ENCODE measurements at places on chromosomes 1 and 21. TPM values are rescaled to one million over a fixed set of nuclear protein-coding genes. Genes with fewer than 3 reads are reported as not detected.

DNA sequence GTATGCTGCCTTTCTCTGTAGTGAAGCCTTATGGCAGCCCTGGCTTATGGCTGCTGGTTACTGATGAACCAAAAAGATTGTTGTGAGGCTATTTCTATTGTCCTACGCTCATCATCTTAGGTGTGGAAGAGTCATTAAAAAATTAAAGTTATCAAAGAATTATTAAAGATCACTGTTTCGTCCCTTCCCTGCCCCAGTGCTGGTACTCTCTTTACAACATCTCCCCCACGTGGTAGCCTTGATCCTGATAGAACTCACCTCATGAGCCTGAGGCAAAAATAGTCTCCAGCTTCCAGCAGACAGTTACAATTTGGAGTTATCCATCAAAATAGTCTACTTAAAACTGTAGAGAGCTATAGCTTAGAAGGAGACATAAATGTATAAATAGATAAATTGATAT, 201.5 kb downstream of the S1PR1 start:
- DNase-seq = no peak
- H3K4me3 ChIP-seq = no peak overlapping the region
- H3K27me3 ChIP-seq = peaks cover 17% of the 10 kb centered on the region
- no peak overlapping the region for H3K27ac ChIP-seq
- H3K4me1 ChIP-seq = no peaks in the 10 kb centered on the region

Gene COL24A1
- 2.8 TPM for total RNA-seq

DNA sequence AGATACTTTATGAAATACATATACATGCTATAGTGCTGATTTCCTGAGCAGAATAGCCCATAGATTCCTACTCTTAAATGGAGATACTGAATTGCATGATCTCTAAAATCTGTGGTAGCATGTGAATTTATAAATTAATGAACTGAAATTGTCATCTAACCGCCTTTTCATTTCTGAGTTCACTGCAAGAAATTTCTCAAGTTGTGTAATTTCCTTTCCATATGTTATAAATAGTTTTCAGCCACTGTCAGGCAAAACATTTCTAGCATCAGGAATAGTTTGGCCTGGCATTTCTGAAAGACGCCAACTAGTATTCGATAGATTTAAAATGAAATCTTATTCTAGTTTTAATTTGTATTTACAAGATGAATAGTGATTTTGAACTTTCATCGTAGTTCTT, 310.1 kb downstream of the USH2A start:
- no peak for DNase-seq
- peaks cover 22% of the 10 kb centered on the region for H3K27me3 ChIP-seq
- H3K4me1 ChIP-seq = no peaks in the 10 kb centered on the region
- no peaks in the 10 kb centered on the region for H3K36me3 ChIP-seq
- no peak overlapping the region for H3K4me3 ChIP-seq

DNA sequence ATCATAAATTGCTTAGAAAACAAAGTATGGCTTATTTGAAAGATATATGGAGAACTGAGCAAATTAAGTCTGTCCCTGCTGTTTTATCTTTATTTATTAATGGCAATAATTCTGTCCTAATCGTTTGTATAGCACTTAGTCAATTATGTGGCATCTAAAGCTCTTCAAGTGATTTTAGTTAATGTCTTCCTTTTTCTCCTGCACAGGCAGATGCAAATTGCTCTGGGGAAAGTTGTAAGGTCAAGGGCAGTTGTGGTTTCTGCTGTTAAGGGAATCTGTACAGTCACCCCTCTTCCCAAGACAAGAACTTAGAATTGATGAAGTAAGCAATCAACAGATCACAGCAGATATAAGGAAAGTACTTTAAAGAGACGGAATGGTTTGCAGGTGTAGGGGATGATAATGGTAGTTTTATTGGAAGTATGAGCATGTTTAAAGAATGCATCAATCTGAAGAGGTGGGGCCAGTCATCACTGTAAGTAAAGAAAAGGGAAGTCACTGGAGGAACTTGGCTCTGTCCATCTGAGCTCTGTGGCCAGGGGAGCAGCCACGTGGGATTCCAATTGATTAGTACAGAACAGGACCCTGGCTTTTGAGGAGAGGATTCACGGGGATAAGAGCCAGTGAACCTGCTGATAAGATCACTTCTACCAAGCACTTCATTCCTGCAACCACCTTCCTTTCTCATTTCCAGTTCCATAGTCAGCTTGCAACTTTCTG, 116.0 kb upstream of the KCNJ6 start:
- H3K27me3 ChIP-seq = peaks cover 19% of the 10 kb centered on the region
- no peak for DNase-seq
- no peak overlapping the region for H3K27ac ChIP-seq
- no peak overlapping the region for H3K4me3 ChIP-seq

GRCh38 chr21:39637197-39637970, 24.6 kb downstream of the B3GALT5 start:
- peaks cover 22% of the 10 kb centered on the region for H3K27me3 ChIP-seq
- H3K4me1 ChIP-seq = peaks cover 23% of the 10 kb centered on the region
- no peak overlapping the region for H3K27ac ChIP-seq
- no peak overlapping the region for H3K4me3 ChIP-seq

DNA sequence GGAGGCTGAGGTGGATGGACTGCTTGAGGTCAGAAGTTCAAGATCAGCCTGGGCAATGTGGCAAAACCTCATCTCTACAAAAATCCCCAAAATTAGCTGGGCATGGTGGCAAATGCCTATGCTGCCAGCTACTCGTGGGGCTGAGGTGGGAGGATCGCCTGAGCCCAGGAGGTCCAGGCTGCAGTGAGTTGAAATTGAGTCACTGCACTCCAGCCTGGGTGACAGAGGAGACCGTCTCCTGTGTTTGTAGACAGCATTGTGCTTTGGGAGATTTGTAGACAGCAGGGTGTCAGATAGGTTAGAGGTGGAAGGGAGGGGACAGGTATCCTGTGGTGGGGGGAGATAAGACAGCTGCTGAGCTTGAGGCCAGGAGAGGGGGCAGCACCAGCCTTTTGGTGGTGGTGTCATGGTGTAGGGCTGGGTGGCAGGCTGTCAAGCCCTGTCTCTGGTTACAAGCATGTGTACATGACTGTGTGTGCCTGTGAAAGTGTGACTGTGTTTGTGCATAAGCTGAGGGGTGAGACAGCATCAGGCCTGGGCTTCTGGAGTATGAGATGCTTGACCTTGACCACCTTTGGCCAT, 15.2 kb downstream of the PPFIA4 start:
- H3K27me3 ChIP-seq = peaks cover 4% of the 10 kb centered on the region
- H3K4me3 ChIP-seq = no peak overlapping the region
- peaks cover 32% of the 10 kb centered on the region for H3K4me1 ChIP-seq
- no peak for DNase-seq
- no peak overlapping the region for H3K27ac ChIP-seq

DNA sequence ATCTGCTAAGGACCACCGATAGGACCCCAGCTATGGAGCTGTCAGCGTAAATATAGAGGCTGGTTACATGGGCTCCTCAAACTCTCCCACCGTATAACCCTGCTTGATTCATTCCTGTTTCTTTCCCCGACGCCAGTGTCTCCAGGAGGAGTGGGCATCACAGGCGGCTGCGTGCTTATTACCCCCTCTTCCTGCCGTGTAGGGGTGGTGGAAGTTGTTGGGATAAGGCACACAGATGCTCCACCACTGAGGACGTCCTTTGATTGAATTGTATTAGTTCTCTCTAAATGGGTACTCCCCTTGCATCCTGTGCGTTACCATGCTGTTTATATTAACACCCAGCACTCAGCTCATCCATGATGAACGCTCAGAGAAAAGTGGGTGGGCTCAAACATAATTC, 104.6 kb downstream of the ZBTB18 start:
- no peak overlapping the region for H3K4me3 ChIP-seq
- H3K27ac ChIP-seq = peak overlapping the region; percentile 0
- H3K36me3 ChIP-seq = no peaks in the 10 kb centered on the region
- H3K4me1 ChIP-seq = peaks cover 35% of the 10 kb centered on the region
- DNase-seq = no peak

DNA sequence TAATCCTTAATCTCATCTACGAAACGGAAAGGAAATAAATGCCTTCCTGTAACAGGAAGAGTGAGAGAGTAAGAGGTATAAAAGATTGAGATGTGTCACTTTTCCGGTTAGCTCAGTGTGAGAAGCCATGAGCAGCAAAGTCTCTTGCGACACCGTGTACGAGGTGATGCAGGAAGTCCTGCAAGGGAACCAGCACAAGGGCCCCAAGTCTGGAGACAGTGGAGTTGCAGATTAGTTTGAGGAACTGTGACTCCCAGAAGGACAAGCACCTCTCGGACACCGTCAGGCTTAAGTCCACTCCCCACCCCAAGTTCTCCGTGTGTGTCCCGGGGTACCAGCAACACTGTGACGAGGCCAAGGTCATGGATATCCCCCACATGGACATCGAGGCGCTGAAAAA, 592.3 kb upstream of the ADGRL2 start:
- no peak for DNase-seq
- no peak overlapping the region for H3K27ac ChIP-seq
- H3K36me3 ChIP-seq = no peaks in the 10 kb centered on the region
- no peak overlapping the region for H3K4me3 ChIP-seq
- H3K27me3 ChIP-seq = no peaks in the 10 kb centered on the region
- H3K4me1 ChIP-seq = no peaks in the 10 kb centered on the region

Gene CDCA8
- 5.7 TPM for total RNA-seq

Data from chondrocyte (in vitro differentiated cells).